ENCODE measurements at places on chromosomes 1 and 21.

DNA sequence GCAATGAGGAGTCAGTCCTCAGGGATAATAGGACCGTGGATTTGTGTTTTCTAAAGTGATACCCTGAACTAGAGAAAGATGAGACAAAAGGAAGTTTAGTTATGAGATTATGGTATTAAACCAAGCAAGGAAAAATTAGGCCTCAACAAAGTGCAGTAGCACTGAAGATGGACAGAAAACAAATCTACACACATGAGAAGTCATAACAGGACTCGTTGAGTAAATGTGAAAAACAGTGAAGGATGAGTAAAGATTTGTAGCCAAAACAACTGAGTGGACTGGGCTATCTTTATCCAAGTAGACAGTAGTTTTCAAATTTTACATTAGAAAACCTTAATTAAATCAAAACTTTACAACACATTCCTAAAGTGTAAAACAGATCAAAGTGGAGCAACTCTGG lies 15.0 kb downstream of the EPRS1 start:
- DNase-seq: no peak

GRCh38 chr1:178644308-178645120 lies 80.5 kb upstream of the RALGPS2 start:
- peak; percentile 77 for DNase-seq

DNA sequence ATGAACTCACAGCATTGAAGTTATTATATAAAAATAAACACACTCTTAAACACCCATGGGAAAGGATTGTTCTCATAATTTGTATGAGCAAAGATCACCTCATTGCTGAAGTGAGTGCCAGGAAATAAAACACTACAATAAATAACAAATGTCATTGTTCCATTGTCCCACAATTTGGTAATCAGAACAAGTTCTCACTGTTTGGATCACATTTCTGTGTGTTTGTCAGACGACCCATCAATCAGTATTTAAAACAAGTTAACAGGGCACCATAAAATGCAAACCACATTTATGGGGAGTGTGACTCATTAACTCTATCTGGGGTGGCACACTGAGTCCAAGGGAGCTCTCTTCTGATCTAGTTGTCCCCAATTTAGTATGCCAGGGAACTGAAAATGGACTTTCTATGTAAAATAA lies 124.5 kb downstream of the PTPRC start:
- peak; percentile 40 for DNase-seq

GRCh38 chr1:89453123-89453972 lies 71.3 kb upstream of the LRRC8B start:
- DNase-seq: no peak

- peak; percentile 61 for DNase-seq
Measured at GRCh38 chr21:37551331-37551992, 184.9 kb downstream of the DYRK1A start.

GRCh38 chr1:85033221-85033620 lies 15.1 kb downstream of the MCOLN3 start:
- no peak for DNase-seq

DNA sequence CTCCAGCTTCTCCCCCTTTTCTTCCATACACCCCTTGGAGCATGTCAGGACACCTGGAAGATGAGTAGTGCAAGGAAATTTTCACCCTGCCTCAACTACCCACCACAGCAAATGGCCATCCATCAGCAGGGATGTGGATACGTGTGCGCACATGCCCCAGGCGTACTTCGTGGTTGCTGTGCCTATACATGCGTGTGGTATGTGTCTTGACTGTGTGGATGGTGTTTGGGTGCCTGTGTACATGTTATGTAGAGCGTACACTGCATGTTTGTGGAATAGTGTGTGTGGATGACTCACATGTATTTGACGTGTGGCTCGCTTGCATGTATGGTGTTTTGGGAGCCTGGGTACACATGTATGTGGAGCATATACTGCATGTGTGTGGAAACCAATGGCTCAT lies 158.5 kb downstream of the RRAGC start:
- DNase-seq: no peak

GRCh38 chr21:33391656-33392055 lies 11.6 kb upstream of the IFNGR2 start:
- DNase-seq: no peak

DNA sequence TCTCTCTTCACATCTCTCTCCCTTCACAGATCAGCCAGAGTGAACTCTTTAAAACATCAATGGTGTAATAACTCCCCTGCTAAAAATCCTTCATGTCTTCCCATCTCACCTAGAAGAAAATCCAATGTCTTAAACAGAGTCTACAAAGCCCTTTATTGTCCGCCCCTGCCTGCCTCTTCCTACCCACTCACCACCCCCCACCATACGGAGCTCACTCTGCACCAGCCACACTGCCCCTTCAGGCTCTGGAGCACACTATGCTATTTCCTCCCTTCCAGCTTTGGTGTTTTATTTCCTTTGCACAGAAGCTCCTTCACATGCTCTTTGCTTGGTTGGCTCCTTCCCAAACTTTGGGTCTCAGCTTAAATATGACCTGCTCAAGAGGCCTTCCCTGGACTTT lies 10.2 kb downstream of the CAMK1G start:
- DNase-seq: no peak

GRCh38 chr1:230277201-230278025 lies 148.7 kb downstream of the PGBD5 start:
- DNase-seq: no peak

DNA sequence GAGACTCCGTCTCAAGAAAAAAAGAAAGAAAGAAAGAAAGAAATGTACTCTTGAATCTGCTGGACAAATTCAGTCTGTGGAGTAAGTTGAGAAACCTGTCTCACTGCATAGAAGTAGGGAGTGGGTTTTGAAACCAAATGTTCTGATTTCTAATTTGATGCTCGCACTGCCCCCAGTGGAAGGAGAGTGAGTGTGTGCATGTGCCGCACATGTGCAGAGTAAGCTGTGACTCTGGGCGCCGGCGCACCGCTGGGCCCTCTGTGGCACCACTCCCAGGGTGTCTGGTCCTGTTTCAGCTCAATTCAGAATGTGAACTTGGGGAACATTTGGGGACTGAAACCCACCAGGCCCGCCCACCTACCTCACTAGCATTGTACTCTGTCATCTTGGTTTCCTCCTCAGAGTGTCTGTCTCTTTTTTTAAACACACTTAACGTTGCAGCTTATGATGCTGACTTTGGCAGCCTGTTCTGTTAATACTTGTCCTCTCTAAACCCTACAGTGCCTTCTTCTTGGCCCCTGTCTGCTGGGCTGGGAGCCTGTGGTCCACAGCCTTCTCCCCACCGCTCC lies 104.6 kb downstream of the CACNA1E start:
- DNase-seq: no peak

DNA sequence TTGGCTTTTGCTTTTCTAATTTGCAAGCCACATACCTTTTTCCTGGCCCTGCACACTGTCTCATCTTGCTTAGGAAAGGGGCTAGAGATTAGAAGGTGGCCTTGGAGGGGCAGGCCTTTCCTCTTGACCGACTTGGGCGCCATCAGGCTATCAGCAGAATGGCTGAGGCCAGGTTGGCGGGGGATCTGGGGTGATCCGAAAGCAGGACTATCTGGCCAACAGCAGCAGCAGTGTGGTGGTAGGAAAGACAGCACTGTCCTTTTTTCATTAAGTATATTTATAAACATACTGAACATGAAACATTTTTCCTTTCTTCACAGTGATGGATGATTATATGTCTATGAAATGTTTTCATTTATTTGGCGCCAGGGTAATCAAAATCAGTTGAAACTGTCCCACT lies 23.5 kb upstream of the RUNX1 start:
- no peak for DNase-seq

GRCh38 chr1:85943945-85944344 lies 212.6 kb downstream of the COL24A1 start:
- no peak for DNase-seq

GRCh38 chr1:168792592-168793125 lies 63.7 kb upstream of the DPT start:
- no peak for DNase-seq
